ENCODE measurements at places on chromosomes 5 and 9.

- no peak for DNase-seq
Measured at GRCh38 chr9:37035648-37036370, 1.7 kb upstream of the PAX5 start.

DNA sequence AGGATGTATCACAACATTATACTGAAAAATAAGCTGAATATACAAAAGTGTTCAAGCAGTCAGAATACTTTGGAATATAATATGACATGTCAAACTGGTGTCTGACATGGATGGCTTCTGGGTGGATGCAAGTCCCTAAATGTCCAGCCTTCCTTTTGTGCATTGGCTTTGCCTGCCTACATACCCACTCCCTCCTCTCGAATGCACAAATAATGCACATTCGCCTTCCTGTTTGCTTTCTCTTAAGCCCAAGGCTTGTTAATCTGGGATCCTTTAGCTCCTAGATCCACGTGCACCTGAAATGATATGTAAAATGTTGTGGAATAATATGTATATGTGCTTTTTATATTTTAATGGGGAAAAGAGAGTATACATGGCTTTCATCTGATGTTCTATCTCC is 12.9 kb upstream of the NPR2 start:
- no peak for DNase-seq

DNA sequence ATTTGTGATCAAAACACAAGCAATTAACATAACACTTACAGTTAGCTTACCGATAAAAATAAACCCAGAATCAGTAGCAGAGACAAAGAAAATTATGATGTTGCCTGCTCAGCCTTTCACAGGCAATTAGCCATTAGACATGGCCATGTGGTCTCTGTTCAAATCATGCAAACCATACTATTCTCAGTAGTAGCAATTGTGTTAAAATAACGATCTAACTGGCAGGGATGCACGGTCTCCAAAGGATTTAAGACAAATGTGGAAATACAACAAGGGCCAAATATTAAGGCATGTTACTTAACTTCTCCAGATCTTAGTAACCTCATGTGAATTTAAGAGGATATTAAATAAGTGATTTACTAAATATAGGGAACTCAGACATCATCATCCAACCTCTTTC is 59.5 kb downstream of the PTBP3 start:
- DNase-seq, result no peak

DNA sequence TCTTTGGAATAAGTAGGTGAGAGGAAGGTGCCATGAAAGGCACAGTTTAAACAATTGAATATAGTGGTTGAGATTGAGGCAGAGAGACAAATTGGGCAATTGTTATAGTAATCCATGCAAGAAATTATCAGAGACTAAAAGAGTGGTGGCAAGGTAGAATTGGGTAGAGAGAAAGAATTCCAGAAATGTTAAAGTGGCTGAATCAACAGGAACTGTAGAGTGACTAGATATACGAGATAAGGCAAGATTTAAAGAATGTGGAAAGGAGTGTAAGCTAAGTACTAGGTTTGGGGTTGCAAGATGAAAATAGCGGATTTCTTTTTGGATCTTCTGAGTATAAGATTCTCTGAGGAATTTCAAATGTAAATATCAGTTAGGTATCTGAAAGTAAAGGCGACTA is 285.2 kb downstream of the DMRTA1 start:
- DNase-seq, result no peak

- no peak for DNase-seq
Measured at GRCh38 chr5:1865948-1866347, 16.8 kb downstream of the IRX4 start.

- no peak for DNase-seq
Measured at GRCh38 chr5:78293851-78294247, 649 bp downstream of the AP3B1 start.

DNA sequence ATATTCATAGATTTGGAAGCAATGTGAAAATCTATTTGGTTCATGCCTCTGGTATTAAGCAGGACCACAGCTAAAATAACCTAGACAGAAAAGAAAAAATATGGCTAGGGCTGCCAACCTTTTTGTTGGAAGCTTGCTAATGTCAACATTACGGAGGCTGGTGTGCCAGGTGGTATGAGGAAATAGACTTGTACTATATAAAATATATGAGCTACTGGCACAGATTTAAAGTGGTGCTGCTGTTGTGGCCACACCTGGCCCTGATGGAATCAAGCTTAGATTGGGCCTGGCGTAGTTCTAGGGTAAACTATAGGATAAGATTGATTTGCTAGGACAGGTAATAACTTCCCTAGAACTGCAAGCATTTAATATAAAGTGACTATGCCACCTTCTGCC is 10.6 kb upstream of the PARP8 start:
- DNase-seq, result no peak

DNA sequence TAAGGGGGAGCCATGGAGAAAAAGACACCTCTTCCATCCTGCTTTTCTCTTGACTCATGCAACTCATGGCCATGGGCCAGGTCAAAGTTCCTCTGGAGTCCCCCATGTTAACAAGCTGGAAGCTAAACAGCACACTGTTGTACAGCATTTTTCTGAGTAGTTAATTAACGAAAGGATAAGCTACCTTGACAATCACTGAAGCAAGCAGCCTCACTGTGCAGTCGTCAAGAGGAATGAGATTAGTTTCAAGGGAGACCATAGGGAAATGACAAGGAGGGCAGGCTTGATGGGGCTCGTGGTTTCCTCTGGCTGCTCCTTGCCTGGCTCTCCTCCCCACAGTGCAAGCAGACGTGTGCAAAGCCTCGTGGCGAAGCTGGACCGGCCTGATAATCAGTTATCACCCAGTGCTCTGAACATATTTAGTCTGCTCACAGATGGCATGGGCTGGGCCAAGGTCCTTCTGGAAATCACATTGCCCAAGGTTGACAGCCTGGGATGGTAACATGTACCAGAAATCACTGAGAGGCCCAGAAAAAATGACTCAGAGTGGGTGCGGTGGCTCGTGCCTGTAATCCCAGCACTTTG is 209.5 kb downstream of the SLIT3 start:
- DNase-seq, result no peak

DNA sequence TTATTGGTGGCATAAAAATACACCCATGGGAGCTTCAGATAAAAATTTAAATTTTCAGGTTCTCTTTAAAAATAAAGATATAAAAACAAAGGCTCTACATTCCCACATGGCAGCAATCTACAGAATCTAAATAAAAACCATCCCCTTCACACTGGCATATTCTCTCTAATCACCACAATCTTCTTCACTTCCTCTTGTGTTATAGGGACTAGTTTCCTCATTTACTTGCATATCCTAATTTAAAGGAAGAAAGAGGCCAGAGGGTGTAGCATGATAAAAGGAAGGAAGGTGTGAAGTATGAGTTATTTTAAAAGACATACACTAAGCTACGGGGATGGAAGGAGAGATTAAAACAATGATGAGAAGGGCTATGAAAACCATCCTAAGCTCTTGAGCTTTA is 390.5 kb downstream of the ZNF608 start:
- DNase-seq, result no peak

DNA sequence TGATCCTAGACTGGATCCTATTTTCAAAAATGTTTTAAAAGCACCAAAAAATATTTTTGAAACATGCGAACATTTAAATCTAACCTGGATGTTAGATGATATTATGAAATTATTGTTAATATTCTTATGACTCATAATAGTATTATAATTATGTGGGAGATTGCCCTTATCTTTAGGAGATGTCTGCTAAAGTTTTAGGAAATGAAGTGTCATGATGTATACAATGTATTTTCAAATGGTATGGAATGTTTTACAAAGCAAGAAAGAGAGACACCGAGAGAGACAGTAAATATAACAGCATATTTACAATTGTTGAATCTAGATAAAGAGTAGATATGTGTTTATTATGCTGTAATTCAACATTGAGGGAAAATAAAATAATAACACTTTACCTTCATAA is 455.9 kb downstream of the ACTL7B start:
- DNase-seq, result no peak

DNA sequence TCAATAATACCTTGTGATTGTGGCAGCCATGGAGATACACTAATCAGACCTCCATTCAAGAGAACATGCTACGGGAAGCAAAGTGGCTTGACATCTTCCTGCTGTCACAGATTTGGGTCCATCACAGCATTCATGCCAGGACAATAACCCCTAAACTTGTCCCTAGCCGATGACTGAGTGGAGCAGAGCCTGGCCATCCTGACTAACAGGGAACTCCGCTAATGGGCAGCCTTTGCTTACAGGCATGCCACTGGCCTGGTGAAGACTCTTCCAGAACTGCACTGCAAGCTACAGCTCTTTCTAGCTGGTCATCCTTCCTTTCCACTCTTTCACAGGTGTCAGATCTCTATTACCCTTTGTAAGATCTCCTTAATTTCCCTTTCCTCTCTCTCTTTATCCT is 16.0 kb downstream of the FAM174A start:
- no peak for DNase-seq

GRCh38 chr5:91155274-91155673 is 227.8 kb downstream of the ARRDC3 start:
- no peak for DNase-seq

- DNase-seq, result no peak
Measured at GRCh38 chr5:156675395-156675794, 174.7 kb upstream of the PPP1R2B start.

- peak; percentile 58 for DNase-seq
Measured at GRCh38 chr5:135462304-135462703, 10.2 kb upstream of the TIFAB start.

GRCh38 chr9:74858751-74859414 is 28.8 kb downstream of the TRPM6 start:
- DNase-seq, result peak; percentile 16

DNA sequence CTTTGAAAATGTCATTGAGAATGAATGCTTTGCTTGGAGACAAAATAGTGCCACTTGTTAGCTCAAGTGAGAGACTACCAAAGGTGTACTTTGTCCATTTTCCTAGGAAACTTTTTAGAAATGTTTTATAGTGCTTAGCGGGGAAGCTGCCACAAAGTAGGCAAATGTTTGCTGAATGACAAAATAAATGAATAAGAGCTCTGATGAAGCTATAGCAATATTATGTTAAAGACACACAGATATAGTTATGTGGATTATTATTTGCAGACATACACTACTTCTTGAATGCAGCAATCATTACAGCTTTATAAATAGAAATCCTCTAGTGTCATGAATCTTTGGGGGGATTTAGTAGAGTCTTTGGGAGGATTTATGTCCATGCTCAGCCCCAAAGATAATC is 92.7 kb upstream of the C6 start:
- no peak for DNase-seq

GRCh38 chr9:89591274-89592212 is 13.3 kb upstream of the GADD45G start:
- no peak for DNase-seq

GRCh38 chr5:51816427-51816826 is 433.2 kb downstream of the ISL1 start:
- no peak for DNase-seq

DNA sequence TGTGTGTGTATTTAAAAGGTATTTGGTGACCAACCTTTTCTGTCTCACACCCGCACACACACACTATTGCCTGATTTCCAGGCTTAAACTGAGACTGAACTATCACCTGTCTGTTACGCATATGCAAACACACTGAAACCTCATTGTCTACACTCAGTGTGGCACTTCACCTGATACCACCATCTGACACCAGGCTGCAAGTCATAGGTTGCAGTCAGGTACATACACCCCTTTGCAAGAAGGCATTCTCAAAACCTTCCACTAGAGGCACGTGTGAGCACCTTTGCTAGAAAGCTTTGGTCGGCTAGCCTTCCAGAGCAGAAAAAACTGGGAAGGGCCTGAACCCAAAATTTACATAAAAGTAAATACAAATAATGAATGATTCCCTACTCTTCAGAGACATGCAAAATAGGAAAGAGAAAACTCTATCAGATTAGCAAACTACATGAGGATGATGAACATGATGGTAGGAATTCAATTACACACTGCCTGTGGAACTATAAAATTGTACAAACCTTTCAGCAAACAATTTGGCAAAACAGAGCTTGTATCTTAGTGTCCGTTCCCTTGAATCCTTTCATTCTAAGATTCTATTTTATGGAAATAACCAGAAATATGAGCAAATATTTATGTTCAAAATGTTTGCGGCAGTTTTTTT is 5.9 kb upstream of the FOXD1 start:
- peak; percentile 71 for DNase-seq

GRCh38 chr9:100011062-100011681 is 87.6 kb downstream of the ERP44 start:
- peak; percentile 43 for DNase-seq

DNA sequence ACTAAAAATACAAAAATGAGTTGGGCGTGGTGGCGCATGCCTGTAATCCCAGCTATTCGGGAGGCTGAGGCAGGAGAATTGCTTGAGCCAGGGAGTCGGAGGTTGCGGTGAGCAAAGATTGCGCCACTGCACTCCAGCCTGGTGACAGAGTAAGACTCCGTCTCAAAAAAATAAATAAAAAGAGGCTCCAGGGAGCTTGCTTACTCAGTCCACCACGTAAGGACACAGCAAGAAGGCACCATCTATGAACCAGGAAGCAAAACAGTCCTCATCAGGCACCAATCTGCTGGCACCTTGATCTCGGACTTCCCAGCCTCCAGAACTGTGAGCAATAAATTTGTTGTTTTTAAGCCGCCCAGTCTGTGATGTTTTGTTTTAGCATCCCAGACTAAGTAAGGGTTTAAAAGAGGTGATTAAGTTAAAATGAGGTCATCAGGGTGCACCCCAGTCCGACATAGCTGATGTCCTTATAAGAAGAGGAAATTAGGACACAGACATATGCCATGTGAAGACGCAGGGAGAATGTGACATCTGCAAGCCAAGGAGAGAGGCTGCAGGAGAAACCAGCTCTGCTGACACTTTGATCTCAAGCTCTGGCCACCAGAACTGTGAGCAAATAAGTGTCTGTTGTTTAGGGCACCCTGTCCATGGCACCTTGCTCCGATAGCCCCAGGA is 45.9 kb downstream of the C9orf50 start:
- DNase-seq, result no peak

DNA sequence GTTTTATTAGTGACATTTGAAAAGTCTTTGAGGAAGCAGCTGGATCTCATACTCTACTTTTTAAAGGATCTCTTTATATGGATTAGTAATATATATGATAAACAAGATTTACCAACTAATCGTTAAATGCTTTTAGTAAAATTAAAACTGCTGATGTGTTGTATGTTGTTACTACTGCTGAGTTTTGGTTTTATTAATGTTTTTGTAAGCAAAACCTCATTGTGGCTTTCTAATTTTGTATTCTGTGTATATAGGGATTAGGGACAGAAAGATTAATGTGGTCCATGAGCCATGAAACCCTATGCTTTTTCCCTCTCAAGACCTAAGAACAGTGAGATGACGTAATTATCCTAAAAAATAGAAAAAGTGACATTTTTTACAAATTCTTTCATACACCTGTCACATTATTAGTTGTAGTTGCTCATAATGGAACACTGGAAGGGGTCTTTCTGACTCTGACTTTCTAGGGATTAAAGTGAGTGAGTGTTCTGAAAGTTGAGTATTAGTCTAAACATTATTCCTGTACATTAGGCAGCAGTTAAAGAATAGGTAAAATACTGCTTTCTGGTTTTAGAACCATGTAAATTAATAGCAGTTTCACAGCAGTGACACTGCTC is 85.9 kb downstream of the SLC12A2 start:
- DNase-seq, result no peak
